ENCODE measurements at places on chromosomes 5 and 9.

GRCh38 chr5:1362242-1363015, 17.5 kb upstream of the CLPTM1L start:
- DNase-seq, result no peak

DNA sequence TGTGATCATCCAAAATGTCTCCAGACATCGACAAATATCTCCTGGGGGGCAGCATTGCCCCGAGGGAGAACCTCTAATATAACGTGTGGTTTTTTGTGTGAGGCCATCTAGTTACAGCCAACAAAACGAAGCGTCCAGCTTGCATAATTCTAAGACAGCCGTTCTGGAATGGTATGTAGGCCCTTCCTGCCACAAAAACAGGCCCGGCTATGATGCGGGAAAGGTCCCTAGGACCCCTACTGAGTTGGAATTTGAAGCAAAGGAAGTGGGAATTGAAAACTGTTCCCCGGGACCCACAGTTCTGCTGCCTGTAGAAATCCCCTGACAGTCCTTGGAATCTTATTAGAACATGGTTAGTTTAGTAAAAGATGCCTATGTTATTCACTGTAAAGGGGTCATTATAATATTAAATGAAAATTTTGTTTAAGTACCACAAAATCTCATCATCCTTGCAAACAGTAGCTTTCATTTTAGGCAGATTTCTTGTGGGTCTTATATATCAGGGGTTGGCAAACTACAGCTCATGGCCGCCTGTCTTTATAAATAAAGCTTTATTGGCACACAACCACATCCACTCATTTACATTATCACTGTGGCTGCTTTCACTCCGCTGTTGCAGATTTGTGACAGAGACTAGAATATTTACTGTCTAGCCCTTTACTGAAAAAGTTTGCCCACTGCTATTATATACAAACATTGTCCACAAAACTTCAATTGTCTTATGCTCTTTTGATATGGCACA, 70.7 kb downstream of the MSX2 start:
- DNase-seq, result no peak

DNA sequence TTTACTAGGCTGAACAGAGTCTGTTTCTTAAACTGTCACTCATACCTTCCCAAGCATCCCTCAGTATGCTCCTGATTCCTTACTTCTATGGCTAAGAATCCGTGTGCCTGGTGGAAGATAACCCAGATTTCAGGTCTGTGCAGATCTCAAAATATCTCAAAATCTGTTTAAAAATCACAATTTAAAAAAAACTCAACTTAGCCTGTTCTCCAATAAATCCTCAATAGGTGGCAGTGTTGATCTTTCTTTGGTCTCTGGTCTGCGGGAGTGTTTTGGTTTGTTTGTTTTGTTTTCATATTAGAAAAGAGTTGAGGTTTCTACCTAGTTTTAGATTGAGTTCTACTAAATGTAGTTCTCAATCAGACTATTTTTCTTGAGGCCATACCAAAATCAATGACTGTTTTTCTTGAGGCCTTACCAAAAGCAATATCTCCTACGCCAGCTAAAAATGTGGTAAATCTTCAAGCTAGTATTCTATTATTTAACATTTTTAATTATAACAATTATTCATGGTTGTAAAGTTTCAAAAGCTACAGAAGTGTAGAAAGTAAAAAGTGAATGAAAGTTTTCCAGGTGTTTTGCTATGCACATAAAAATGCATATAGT, 57.9 kb downstream of the TGFBR1 start:
- no peak for DNase-seq

DNA sequence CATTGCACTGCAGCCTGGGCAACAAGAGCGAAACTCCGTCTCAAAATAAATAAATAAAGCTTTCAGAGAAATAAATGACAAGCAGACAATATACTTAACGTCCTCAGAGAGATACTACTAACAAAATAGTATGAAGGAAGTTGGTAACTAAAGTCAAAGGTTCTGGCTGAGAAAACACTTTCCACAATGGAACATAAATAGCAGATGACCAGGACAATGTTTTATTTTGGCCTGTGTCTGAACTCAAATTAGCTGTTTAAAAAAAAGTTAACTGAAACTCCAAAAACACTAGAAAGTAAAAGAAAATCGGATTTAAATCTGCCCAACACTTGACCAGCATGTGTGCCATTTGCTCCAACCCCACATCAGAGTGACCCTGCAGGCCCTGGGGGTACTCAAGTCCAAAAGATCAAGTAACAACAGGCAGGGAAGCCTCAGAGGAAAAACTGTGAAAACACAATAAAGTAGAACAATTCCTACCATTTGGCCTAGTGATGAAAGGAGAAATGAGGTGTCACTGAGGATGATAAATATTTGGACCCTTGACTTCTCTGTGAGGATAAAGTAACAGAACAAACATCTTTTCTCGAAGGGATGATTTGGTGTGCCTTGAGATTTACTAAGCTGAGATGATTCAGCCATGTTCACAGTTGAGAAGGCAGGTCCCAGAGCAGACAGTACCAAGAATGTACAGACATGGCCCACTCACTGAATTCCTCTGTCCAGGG, 47.7 kb downstream of the LHFPL2 start:
- no peak for DNase-seq

DNA sequence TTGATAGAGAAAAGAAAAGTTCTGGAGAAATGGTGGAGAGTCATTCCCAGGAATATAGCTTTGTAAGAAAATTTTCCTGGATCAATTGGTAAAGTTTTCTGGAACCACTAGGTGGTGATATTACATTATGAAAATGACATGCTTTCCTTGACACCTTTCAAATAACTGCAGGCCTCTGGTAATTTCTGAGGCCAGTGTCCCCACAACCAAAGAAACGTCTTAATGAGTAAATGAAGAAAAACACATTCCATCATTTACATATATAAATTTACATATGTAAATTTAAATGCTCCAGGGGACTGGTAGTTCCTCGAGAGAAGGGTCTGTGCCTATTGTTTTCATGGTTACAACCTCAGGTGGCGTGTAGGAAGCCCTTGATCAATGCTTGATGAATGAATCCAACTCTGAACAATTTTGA, 17.2 kb upstream of the RGS3 start:
- DNase-seq, result no peak

- DNase-seq, result peak; percentile 84
These were observed 253.1 kb upstream of the IRX1 start for GRCh38 chr5:3342271-3343100.

GRCh38 chr5:54756301-54756700, 229.1 kb downstream of the ESM1 start:
- DNase-seq, result no peak

- no peak for DNase-seq
These were observed 11.1 kb upstream of the RALGDS start for GRCh38 chr9:133132174-133132573.

GRCh38 chr5:180154821-180155364, 54.1 kb downstream of the RASGEF1C start:
- no peak for DNase-seq

- DNase-seq, result no peak
These were observed 208.3 kb downstream of the ATP10B start for GRCh38 chr5:160643616-160644240.

GRCh38 chr9:21741151-21741550, 61.3 kb upstream of the MTAP start:
- no peak for DNase-seq

DNA sequence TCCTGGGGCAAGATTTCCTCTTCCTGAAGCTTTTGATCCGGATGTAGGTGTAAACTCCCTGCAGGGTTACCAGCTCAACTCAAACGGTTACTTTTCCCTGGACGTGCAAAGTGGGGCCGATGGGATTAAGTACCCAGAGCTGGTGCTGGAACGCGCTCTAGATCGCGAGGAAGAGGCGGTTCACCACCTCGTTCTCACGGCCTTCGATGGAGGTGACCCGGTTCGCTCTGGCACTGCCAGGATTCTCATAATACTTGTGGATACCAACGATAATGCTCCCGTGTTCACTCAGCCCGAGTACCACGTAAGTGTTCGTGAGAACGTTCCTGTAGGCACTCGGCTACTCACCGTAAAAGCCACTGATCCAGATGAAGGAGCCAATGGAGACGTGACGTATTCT, 820 bp downstream of the PCDHGA4 start:
- peak; percentile 65 for DNase-seq

DNA sequence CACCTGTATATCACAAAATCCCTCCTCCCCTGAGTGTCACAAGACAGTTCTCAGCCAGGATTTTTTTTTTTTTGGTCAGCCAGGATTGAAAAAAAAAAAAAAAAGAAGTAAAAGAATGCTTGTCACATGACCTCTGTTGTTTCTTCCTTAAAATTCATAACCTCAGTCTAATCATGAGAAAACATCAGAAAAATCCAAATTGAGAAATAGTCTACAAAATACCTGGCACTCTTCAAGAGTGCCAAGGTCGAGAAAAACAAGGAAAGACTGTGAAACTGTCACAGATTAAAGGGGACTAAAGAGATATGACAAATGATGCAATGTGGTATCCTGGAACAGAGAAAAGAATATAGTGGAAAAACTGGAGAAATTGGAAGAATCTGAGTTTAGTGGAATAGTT, 58.5 kb upstream of the SUB1 start:
- DNase-seq, result no peak

DNA sequence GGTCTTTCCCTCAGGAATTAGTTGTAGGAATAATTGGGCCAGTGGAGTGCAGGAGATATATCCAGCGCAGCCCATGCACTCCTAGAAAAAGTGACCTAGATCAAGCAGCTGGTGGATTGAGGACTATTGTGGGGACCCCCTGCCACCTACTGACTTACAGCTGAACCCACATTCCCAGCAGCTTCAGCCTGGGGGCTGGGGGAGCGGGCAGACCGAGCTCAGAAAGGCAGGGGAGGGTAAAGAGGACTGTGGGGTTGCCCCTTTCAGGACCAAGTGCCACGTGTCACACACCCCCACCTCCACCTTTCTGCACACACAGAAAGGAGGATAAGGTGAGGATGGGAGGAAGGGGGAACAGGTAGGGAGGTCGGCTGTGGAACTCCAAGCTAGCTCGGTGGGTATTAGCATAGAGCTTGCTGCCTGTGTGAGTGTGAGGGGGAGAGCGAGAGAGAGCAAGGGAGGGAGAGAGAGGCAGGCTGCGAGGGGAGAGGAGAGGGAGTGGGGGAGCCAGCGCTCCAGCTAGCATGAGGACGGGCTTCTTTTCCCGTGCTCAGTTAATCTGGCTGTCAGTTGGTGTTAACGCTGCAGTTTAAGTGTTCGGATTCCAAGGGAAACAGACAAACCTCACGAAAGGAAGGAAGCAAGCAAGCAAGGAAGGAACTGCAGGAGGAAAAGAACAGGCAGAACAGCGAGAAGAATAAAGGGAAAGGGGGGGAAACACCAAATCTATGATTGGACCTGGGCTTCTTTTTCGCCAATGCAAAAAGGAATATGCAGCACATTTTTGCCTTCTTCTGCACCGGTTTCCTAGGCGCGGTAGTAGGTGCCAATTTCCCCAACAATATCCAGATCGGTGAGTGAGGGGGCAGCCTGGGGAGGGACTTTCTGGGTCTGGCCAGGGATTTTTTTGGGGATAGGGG, at the start of gene GRIA1:
Gene GRIA1, plus strand, starts transcription at position 553 of the 920 bp plus-strand sequence.
- no peak for DNase-seq

DNA sequence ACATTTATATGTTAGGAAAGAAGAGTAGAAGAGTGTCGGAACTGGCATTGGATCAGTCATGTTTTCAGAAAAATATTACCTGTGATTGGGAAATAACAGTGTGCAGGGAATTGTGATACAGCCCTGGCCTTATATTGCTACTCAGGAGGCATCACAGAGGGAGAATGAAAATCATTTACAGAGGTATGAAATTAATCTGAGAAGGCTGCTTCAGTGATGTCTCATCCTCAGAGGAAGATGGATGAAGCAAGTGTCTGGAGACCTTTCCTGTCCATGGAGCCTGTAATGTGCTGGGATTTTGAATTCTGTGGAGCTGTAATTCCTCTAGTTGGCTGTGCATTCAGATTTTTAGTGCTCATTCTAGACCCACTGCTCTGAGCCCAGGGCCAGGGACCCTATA, 3.8 kb downstream of the ACTBL2 start:
- DNase-seq, result no peak

DNA sequence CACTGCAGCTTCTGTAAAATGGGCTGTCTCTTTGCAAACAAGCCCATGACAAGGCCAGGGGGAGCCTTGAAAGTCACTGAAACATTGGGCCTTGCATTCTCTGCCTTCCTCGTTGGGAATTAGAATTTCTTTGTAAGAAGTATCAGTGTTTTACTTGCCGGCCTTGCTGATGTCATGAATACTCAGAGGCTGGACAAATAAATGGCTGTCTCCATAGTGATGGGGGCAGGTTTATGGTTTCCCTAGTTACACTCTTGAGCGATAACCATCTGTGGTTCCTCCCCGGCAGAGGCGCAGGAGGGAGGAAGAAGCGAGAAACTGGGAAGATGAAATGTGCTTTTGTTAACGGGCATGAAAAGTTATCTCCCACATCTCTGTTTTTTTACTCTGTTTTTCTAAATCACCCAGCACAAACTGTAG, 272.7 kb upstream of the PANK3 start:
- DNase-seq, result no peak

DNA sequence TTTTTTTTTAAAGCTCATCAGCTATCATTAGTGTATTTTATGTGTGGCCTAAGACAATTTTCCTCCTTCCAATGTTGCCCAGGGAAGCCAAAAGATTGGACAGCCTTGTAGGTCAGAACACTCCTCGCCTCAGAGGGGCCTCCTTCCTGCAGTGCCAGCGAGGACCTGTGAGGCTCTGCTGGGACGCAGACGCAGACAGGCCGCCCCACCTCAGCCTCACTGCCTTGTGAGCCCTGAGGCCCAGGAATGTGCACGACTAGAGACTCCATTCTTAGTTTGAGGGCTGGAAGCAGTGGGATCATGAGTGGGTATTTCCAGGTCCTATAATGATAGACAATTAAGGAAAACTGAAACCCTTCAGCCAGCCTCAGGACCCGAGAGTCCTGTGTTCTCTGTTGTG, 85.4 kb downstream of the PJA2 start:
- no peak for DNase-seq

GRCh38 chr5:10681731-10682679, 79.0 kb downstream of the DAP start:
- no peak for DNase-seq

DNA sequence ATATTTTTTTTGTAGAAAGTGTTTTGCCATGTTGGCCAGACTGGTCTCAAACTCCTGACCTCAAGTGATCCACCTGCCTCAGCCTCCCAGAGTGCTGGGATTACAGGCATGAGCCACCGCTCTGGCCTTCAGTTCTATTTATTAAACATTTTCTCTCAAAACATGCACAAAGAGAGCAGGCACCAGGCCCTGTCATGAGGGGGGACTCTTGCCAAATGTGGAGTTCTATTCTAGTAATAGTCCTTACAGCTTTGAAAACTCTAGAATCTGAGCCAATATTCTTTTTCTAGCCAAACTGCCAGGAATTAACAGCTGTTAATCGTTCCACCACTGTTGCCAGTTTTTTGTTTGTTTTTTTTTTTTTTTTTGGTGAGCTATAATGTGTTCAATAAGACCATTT, 124.6 kb downstream of the TARS1 start:
- DNase-seq, result no peak

GRCh38 chr5:87579678-87580077, 166.9 kb upstream of the CCNH start:
- DNase-seq, result no peak

GRCh38 chr5:148306446-148306845, 5.8 kb upstream of the SPINK7 start:
- DNase-seq, result no peak
